ENCODE measurements at places on chromosomes 5 and 9.

- DNase-seq = no peak
Observed at GRCh38 chr9:34158362-34158869, 20.4 kb upstream of the UBAP1 start.

DNA sequence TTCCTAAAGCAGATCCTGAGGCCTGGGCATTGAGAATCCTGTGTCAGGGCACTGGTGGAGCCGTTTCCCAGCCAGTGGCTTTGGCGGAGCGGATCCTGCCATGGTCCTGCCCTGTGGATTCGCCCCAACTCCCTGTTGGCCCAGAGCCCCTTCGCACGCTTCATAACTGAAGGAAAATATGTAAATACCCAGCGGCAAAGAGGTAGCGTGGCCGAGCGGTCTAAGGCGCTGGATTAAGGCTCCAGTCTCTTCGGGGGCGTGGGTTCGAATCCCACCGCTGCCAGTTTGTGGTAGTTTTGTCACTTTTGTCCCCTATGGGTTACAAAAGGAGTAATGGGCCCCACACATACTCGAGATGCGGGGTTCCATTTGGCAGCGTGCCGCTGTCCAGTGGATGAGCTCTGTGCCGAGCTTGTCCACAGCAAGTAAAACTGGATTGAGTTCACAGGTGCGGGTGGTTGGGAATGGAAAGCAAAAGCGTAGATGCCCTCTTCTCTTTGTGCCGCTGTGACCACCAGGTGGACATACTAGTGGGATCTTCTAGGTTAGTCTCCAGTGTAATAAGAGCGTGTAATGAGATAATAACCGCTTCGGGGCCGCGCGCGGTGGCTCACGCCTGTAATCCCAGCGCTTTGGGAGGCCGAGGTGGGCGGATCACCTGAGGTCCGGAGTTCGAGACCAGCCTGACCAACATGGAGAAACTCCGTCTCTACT lies 17.3 kb downstream of the TRIM7 start:
- peak; percentile 75 for DNase-seq

- DNase-seq = no peak
Observed at GRCh38 chr5:83924171-83924570, 203.5 kb upstream of the HAPLN1 start.

DNA sequence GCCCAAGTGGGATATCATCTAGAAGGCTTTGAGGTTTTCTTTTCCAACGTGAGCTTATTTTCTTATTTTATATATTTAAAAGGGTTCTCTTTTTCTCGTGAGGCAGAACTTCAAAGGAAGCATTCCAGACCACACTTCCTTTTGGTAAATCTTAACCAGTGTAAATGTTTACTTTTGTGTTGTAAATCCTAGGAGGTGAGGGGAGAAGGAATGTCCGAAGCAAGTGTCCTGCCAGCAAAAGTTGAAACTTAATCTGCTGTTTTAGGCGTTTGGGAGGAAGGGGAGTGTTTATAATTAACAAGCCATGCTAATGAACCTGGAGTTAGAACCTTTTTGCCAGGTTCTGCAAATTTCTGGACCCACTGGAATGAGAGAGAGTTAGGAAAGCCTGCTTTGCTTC lies 37.9 kb downstream of the WWC1 start:
- DNase-seq = no peak

DNA sequence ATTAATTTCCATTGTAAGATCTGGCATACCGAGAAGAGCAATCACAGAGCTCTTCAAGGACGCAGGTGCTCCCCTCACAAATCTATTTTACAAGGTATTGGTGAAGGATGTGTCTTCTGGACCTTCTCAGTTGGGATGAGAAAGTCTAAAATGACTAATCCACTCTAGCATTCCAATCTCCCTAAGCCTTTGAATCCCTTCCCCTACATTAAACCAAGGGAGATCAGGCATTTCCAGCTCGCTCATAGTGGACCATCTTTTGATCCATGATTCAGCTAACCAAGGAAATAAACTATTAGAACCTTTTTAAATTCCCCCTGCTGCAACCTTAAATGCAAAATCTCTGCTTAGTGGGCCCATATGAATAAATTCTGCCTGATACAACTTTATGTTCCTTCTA lies 95.9 kb upstream of the FBN2 start:
- no peak for DNase-seq

DNA sequence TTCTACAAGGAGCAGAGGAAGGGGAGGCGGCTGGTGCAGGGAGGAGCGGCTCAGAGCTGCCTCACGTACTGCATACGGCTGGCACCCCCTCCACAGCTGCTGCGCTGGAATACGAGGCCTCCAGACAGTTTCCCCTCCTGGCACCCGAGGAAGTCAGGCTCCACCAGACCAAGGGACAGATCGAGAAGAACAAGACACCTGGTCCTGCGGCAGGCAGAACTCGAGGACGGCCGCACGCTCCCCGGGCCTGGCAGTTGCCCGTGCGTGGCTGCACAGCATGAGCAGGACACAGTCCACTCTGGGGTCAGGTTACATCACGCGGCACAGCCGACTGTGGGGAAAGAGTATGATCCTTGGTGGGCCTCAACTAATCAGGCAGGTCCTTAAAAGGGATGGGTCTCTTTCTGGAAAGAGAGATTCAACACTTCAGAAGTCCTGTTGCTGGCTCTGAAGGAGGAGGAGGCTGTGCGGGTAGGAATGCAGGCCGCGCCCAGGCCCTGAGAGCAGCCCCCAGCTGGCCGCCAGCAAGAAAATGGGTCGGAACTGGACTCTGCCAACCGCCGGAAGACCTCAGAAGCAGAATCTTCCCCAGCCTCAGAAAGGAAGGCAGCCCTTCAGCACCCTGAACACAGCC lies 11.6 kb downstream of the UBAC1 start:
- DNase-seq = no peak

- DNase-seq = no peak
Observed at GRCh38 chr9:107898761-107899160, 409.2 kb upstream of the KLF4 start.

DNA sequence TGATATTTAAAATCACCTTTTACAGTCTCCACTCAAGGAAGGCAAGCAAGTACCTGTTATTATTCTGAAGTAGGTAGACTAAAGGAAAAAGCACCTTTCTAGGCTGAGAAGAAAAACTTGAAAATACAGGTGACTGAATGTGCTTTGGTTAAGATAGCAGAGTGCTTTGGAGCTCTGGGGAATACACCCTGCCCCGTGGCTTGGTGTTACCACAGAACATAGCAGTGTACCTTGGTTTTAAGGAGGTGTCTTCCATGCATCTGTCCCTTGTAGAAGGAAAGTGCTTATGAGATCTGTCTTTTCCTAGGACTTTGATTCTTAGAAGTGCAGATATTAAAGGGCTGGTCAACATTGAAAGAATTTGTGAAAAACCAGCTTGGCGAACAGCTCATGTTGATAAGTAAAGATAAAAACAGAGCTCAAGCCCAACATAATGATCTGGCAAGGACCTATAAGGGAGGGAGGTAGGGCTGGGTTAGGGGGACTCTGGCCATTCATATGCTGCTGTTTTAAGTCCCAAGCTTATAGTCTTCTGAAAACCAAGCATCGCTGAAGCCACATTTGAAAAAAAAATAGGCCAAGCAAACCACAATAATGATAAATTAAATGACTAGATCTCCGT lies 66.8 kb downstream of the ZNF608 start:
- no peak for DNase-seq

DNA sequence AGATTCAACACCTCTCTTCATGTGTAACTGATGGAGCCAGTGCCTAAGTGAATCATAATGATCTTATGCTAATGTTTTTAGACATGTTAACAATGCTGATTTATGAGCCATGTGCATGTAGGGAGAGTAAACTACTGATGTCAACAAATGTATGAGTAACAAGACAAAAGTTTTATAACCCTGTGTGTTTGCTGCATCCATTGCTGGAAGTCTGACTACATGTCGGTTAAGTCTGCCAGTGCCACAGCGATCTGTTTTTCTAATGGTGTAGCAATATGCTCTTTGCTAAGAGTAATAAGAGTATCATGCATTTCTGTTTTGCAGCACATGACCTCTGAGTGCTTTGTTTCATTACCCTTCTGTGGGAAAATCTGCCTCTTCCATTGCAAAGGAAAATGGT lies 26.4 kb upstream of the TMOD1 start:
- DNase-seq = no peak

- DNase-seq = peak; percentile 4
Observed at GRCh38 chr5:14958188-14958587, 86.6 kb upstream of the ANKH start.

- DNase-seq = peak; percentile 60
Observed at GRCh38 chr9:136679431-136679941, 7.8 kb downstream of the AGPAT2 start.

DNA sequence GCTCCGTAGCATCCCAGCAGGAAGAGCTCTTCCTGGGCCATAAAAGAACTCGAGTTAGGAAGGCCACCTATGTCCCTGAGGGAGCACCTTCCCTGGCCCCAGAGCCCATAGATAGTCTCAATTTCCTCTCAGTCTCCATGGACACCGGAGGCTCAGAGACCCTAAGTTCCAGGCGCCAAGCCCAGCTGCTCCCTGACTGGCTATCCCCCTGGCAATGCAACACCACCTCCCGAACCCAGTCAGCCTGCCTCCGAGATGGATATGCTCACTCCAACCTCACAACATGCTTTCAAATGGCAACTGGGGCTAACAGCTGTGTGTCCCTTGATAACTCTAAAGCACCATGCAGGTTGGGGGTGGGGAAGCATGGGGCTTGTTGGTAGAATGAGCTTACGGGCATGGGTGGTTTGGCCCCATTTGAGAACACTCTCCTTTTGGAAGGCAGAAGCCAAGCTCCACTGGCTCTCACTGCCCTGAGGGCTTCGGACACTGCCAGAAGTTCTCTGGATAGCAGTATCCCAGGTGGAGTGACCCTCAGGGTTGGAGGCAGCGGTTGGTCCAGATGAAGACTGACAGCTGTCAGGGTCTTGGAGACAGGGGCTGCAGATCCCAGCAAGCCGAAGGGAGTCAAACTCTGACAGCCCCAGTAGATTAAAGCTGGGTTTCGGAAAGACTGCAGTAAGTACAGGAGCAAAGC lies 165.3 kb downstream of the PAX5 start:
- no peak for DNase-seq

DNA sequence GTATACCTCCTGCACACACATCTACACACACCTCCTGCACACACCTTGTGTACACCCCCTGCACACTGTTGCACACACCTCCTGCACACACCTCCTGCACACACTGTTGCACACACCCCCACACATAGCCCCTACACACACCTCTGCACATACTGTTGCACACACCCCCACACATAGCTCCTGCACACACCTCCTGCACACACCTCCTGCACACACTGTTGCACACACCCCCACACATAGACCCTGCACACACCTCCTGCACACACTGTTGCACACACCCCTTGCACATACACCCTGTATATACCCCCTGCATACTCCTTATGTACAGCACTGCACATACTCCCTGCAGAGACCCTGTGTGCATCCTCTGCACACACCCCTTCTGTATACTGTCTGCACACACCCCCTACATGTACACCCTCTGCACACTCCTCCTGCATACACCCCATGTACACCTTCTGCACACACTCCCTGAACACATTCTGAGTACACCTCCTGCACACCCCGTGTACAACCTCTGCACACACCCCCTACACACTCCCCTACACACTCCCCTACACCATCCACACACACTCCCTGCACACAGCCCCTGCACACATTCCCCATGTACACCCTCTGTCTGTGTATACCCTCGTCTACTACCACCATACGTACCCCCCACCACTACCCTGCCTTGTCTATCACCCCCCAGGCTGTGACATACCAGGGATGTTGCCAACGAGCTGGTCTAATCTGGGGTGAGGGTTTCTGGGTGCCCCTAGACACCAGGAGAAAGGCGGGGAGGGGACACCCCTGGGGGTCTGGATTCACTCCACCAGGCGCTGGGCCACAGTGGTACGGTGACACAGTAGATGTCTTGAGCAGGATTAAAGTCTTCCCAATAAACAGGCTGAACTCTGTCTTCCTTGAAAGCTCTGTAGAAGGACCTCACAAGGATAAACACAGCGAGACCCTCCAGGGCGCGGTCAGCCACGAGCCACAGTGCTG lies 1.1 kb upstream of the CEP72 start:
- no peak for DNase-seq

DNA sequence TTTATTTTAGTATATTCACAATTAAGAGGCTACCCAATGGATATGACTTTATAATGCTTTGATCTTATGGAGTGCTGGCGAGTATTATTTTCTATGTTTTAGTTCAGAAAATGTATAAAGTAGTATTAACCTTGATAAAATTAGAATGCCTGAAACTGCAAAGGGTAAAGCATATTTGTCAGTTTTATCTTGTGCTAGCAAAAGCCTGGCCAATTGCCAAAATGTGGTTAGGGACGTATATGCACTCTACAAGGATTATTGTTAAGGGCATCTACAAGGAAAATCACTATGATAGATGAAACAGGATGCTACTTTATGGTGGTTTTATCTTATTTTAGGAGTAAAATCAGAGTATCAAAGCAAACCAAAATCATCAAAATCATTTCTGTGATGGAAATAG lies 281.7 kb downstream of the CCDC171 start:
- no peak for DNase-seq

- DNase-seq = no peak
Observed at GRCh38 chr5:157126-157715, 34.1 kb upstream of the LRRC14B start.

DNA sequence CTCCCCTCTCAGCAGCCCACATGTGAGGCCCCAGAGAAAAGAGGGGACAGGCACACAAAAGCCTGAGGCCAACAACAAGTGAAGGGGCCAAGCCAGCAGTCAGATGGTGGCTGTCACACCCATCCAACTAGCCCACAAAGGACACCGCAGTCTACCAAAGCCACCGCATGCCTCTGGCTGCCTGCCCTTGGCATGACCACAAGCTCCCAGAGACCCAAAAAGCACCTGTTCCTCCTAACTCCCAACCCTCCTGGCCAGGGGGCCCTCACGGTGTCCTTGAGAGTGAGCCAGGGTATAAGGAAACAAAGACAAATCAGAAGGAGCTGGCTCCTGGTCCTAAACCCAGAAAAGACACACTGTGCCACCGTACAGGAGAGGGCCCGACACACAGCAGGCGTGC lies 77.8 kb upstream of the LRRTM2 start:
- DNase-seq = no peak

GRCh38 chr9:129276486-129277230 lies 98.6 kb upstream of the IER5L start:
- DNase-seq = no peak

GRCh38 chr9:112012026-112012902 lies 115.7 kb downstream of the UGCG start:
- DNase-seq = peak; percentile 86

Data from inflammatory macrophage treated with lipopolysaccharide for 1 hour (primary cell).